Psoas muscle (tissue), 8 donors: ENCODE measurements at places on chromosomes 11 and 22. TPM values are rescaled to one million over a fixed set of nuclear protein-coding genes. Genes with fewer than 3 reads are reported as not detected.

MAFF gene
- 5.7 TPM for total RNA-seq

VWCE gene
- 1.1 TPM for total RNA-seq

DNA sequence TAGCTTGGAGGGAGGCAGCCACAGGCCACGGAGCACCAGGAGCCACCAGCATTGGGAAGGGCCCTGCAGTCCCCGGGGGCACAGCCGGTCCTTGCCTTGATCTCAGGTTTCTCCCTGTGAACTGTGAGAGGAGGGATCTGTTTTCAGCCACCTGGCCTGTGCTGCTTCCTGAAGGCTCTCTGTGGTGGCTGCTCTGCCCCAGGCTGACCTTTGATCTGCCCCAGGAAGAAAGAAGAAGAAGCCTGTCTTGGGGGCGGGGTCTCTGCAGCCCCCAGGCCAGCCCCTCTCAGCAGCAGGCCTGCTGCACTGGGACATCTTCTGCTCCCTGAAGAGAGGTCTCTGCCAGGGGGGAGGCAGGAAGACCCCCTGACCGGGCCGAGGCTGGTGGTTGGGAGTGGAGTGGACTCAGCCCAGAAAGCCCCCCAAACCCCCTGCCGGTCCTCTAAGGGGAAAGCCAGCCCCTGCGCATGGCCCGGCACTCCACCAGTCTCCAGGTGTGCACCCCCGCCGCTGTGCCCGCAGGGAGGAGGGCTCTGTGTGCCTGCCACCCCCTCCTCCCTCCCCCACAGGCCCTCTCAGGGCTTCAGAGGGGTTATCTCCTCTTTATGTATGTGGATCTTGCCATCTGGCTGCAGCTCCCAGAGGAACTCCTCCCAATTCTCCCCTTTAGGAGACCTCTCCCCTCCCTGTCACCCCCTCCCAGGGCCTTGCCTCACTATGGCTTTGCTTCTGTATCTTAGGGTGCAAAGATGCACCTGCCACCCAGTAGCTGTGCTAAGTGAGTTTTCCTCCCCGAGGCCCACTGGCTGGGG lies 675.3 kb downstream of the BRD1 start:
- no peak for DNase-seq

OR8G1 gene
- not detected for total RNA-seq

DNA sequence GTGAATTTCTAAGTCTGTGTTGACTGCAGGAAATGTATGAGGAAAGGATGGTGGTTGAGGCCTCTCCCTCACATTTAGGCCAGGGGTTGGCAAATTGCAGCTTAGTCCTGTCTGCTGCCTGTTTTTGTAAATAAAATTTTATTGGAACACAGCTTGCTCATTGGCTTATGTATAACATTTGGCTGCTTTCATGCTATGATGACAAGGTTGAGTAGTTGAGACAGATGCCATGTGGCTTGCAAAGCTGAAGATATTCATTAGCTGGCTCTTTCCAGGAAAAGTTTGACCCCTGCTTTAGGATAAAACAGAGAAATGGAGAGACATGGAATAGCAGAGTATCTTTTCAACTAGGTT lies 46.2 kb downstream of the BCR start:
- DNase-seq: no peak

DNA sequence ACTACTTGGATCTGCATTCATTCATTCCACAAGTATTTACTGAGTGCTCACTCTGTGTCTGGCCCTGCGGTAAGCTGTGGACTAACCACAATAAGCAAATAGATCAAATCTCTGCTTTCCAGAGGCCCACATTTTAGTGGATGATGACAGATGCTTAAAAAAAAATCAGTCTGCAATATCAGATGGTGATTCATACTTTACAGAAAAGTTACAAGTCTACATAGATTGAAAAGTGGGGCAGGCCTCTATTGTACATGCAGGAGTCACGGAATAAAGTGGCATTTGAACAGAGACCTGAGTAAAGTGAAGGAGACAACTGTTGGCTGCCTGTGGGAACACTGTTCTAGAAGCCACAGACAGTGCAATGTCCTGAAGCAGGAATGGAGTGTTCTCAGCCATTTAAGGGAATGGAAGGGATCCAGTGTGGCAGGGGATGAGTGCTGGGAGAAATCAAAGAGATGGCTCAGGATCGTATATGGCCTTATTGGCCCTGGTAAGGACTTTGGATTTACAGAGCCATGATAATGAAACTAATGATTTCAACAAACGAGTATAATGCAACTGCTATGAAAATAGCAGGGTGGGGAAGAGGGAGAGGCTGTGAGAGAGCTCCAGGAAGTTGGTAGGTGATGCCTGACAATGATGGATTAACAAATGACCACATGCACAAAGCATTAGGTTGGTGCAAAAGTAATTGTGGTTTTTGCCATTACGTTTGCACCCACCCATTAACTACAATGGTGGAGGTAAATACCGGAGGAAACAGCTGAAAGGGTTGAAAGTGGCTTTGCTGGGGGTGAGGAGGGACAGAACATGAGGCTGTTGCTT lies 31.1 kb downstream of the TMEM45B start:
- DNase-seq: no peak

GRCh38 chr11:65586676-65587075 lies 8.9 kb downstream of the KCNK7 start:
- no peak for DNase-seq

CHRM1 gene
- total RNA-seq: not detected

GRCh38 chr11:46075168-46075567 lies 46.1 kb downstream of the PHF21A start:
- no peak for DNase-seq

RNF215 gene
- total RNA-seq: 9.2 TPM

- no peak for DNase-seq
Observed at GRCh38 chr11:122173074-122173450, 57.0 kb upstream of the BLID start.

GRCh38 chr22:35489239-35489638 lies 51.4 kb upstream of the RASD2 start:
- DNase-seq: no peak

DNA sequence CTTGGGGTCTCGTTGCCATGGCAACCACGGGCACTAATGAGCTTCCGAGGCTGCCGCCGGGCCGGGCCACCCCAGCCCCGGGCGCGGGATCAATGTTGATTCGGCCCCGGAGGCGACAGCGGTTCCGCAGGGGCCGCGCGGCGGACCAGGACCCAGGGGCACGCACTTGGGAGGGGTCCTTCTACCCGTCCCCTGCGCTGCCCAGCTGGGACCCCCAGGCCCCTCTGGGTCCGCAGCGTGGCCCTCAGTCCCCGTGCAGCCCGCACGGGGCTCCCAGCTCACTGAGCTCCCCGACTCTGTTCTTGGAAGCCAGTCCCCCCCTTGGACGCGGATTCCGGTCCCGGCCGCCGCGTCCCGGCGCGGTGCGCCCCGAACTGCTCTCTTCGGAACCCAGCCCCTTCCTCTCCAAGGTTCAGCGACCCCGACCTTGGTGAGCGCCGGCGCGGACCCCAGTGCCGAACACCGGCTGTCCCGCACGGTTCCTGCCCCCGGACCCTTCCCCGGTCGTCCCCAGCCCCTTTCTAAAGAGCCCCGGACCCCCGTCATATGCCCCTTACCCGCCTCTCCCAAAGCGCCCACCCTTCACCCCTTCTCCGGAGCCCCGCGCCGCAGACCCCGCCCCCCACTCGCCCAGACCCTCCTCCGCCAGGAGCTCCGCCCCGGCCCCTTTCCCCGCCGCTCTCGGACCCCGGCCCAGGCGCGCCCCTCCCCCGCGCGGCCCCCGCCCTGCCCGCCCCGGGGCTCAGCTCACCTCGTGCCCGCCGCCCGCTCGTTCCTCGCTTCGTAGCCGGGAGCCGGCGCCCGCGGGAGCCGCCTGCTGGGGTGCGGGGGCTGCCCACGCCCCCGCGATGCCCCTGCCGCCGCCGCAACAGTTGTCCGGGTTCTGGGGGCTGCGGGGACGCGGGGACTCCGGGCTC lies 18.3 kb upstream of the SHISAL1 start:
- no peak for DNase-seq

C1QTNF5 gene
- total RNA-seq: 11.6 TPM

GRCh38 chr11:1943576-1943975 lies 3.6 kb upstream of the MRPL23 start:
- DNase-seq: no peak

DNA sequence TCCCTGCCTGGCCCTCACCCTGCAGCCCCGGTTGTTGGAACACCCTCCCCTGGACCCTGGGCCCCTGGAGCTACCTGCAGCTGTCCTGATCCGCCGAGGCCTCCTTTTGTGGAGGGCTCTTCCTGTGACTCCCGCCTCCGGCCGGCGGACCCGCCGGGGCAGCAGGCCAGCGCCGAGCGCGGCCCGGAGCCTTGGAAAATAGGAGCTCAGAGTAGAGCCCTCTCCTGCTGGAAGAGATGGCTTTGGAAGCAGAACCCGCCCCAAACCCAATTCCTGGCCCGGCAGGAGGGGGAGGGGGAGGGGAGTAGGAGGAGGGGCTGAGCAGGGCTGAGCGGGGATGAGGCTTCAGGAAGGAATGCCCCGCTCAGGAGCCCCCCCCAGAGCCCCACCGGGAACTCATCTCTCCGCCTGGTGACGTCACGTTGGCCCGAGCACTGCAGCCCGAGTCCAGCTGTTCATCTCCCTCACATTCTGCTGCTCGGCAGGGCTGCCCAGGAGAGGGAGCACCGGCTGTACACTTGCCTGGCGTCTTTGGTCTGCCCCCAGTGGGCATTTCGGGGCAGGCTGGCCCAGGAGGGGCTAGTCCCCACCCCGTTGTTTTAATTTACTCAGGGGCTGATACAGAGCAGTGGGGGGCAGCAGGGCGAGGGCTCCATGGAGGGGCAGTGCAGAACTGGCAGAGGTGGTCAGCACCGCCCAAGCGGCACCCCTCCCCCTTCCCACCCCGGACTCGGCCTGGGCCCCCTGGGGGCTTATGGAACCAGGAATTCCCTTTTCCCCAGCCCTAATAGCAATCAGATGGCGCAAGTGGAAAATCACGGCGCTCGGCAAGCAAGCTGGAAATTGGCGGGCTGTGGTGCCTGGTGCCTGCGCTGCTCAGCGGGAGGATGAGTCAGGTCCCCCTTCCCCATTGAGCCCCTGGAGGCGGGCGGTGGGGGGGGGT lies at the start of gene MRGPRF:
MRGPRF (minus strand) TSS at position 238 of the 943 bp plus-strand sequence. CDS start 3,345 bp downstream, outside the sequence.
- peak; percentile 94 for DNase-seq

DNA sequence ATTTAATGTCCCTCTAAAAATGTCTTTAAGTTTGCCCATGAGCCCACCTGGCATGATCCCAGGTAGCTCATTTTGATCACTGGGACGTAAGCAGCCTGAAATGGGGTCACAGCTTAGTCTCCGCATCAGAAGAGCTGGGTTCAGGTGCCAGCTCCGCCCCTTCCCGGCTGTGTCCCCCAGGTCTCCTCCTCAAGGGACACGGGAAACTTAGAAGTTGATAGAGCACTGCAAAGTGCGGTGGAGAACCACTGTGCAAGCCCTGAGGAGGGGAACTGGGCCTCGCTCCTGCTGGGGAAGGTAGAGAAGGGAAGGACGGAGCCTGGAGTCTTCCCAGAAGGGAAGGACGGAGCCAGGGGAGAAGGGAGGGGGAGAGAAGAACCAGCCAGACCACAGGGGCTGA lies 7.7 kb downstream of the TOM1 start:
- DNase-seq: no peak

PATE2 gene
- not detected for total RNA-seq

DNA sequence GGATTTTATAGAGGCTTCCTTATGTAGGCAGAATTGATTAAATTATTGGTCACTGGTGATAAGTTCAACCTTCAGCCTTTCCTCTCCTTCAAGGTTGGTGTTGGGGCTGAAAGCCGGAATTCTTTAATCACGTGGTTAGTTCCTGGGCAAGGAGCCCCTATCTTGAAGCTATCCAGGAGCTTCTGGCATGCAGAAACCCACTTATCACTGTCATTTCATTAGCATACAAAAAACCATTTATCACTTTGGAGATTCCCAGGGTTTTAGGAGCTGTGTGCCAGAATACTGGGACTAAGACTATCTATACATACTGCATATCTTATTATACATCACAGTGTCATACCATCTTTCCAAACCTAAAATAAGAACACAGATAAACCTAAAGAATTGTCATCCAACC lies 18.5 kb upstream of the MED17 start:
- no peak for DNase-seq

KIF18A gene
- not detected for total RNA-seq

DNA sequence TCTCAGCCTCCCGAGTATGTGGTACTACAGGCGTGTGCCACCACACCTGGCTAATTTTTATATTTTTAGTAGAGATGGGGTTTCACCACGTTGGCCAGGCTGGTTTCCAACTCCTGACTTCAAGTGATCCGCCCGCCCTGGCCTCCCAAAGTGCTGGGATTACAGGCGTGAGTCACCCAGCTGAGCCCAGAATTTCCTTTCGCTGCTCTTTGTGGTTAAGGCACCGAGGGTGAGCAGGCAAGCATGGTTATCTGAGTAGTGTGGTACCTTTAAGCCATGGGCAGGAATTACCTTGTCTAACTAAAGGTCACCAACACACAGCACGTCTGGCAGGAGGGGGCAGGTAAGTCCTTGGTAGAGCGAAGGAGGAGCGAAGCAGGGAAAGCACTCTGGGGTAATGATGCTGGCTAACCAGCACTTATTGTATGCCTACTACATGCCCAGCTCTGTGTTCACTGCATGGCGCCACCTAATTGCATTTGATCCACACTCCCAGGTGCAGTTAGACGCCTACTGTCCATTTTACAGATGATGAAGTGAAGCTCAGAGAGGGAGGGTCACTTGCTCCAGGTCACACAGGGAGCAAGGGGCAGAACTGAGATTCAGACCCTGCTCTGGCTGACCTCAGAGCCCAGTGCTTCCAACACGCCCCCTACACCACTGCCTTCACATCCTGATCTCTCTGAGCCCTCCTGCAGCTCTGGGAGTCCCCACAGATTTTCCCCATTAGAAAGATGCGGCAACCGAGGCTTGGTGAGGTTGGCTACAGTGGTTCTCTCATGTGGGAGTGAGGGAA lies 45.7 kb downstream of the TRIOBP start:
- no peak for DNase-seq

OR51B5 gene
- not detected for total RNA-seq

SGSM1 gene
- total RNA-seq: 0.98 TPM

GRCh38 chr11:67289226-67289650 lies at the start of gene ANKRD13D:
Gene ANKRD13D, plus strand, starts transcription at chr11:67289303. Its CDS starts 158 bp downstream, at chr11:67289461.
- no peak for DNase-seq

DNA sequence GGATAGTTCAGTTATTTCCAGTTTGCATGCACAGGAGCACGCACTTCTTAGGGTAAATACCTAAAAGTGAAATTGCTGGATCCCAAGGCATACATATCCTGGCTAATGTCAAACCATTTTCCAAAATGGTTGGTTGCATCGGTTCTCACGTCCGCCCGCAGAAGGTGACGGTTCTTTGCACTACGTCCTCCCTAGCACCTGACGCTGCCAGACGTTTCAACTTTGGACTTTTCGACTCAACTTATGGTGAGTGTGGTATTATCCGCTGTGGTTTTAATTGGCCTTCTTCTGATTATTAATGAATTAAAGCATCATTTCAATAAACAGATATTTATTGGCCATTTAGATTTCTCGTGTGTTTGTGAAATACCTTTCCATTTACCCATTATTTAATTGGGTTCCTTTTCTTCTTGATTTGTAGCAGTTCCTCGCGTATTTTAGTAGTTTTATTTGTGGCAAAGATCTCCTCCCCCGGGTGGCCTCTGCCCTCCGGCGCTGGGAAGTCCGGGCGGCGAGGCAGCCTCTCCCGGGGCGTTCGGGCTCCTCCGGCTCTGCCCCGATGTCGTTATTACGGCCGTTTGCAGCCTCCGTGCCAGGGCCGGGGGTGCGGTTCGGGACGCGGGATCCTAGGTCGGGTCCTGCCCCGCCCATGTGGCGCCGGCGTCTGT lies at the start of gene JHY:
JHY (plus strand) TSS at position 571 of the 668 bp plus-strand sequence. CDS start 3,091 bp downstream, outside the sequence.
- peak; percentile 70 for DNase-seq

GRCh38 chr11:68342459-68343158 lies 30.2 kb downstream of the LRP5 start:
- no peak for DNase-seq

SNX15 gene
- 18.3 TPM for total RNA-seq

FXYD2 gene
- not detected for total RNA-seq
